Mammary epithelial cell (primary cell): ENCODE measurements at places on chromosomes 6 and 20. TPM values are rescaled to one million over a fixed set of nuclear protein-coding genes. Genes with fewer than 3 reads are reported as not detected.

DPPA5 gene
- not detected for total RNA-seq

GRCh38 chr6:156747715-156748114, 29.5 kb upstream of the ARID1B start:
- no peak for DNase-seq

DNA sequence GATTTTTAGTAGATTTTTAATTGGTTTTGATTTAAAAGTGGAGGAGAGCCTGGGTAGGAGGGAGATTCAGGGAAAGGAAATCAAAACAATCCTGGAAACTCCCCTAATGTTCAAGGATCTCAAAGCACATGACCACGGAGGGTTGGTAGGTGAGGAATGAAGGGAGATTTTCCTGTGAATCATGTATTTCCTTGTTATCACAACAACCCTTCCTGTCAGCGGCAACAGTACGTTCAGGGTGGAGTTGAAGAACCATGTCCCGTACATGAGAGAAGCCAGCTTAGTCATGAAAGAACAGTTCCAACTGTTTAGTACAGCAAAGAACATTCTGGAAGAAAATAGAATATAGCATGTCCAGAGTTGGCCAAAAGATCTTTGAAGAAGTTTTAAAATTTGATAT, 79.4 kb upstream of the SCAF8 start:
- peak; percentile 96 for DNase-seq

GRCh38 chr6:16251706-16252105, 13.3 kb downstream of the GMPR start:
- peak; percentile 66 for DNase-seq

DNA sequence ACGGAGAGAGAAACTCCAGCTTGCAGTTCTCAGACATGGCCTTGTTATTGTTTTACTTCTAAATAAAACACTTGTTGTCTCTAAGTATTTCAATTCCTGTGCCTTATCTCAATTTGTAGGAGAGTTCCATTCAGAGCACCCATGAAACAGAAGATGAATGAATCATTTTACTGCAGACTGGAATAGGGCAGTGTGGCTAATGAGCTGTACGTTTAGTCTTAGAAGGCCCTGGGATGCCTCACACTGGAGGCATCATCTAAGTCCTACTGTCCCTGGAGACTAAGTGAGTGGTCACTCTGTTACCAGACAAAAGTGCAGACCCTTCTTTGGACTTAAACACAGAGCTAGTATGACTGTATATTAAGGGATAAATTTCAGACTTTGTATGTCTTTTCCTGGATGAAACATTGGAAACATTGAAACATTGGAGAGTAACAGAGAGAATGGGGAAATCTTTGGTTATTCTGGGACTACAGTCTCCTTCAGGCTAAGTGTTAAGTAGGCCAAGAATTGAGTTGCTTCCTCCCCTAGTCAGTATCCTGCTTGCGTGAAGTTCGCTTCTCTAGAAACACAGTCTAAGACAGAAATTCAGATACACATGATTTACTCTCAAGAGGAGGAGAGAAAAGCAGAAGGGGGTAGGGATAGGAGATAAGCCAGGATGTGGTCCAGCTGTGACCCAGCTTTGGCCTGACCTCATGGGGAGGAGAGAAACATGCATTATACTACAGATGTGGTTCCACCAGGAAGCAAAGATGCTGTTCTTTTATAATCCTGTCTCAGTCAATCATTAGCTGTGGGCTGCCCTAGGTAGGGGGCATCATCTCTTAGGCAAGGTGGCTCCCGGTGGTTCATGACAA, 167.4 kb upstream of the BMP2 start:
- peak; percentile 25 for DNase-seq
